Neuronal stem cell (in vitro differentiated cells): ENCODE measurements at places on chromosomes 7 and 10.

DNA sequence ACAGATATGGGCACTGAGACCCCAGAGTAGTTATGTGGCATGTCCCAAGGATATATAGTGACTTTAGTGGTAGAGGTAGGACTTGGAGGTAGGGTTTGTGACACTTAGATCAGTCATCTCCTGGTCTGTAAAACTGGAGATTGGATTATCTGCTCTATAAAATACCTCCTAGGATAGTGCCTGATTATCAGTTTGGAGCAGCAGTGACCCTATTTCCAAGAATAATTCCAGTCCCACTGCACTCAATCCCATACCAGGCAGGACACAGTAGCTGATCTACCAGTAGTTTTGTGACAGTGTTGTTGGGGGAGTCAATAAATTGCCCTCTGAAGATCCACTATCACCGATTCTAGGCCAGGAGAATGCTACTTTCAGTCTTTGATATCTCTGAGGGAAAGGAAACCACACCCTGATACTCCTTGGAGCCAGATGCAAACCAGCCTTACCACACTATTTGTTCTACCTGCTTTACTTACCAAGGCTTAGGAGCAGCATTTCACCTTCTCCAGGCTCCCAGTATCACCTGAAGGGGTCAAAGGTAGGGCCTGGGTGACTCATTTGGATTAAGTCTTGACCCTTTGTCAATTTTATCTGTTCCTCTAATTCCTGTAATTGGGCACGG is 30.6 kb downstream of the KMT2E start:
- no peak for DNase-seq

DNA sequence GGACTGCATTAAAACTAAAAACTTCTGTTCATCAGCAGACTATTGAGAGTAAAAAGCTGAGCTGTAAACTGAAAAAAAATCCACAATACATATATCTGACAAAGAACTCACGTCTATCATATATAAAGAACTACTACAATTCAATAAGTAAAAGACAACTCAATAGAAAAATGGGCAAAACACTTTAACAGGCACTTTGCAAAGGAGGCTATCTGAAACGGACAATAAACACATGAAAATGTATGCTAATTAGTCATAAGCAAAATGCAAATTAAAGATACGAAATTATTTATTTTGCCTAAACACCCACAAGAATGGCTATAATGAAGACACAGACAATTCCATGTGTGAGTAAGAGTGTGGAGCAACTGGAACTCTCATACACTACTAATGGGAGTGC is 18.1 kb downstream of the CARD11 start:
- no peak for DNase-seq

- DNase-seq: no peak
These were observed 26.8 kb downstream of the FAM241B start for GRCh38 chr10:69656742-69657269.

DNA sequence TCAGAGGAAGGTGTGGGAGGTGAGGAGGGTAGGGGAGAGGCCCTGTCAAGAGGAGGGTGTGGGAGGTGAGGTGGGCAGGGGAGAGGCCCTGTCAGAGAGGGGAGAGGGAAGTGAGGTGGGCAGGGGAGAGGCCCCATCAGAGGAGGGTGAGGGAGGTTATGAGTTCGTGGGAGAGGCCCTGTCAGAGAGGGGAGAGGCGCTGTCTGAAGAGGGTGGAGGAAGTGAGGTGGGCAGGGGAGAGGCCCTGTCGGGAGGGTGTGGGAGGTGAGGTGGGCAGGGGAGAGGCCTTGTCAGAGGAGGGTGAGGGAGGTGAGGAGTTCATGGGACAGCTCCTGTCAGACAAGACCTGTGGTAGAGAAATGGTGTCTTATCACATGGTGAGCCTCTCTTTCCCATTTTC is 74.4 kb downstream of the INPP5A start:
- DNase-seq: no peak

- no peak for DNase-seq
These were observed 47.4 kb upstream of the MACC1 start for GRCh38 chr7:20264623-20265022.

- DNase-seq: no peak
These were observed 61.4 kb downstream of the CDK14 start for GRCh38 chr7:90657481-90657880.
